ENCODE measurements at places on chromosomes 13 and 19.

- DNase-seq, result no peak
These were observed 13.0 kb downstream of the NTN5 start for GRCh38 chr19:48659768-48660167.

DNA sequence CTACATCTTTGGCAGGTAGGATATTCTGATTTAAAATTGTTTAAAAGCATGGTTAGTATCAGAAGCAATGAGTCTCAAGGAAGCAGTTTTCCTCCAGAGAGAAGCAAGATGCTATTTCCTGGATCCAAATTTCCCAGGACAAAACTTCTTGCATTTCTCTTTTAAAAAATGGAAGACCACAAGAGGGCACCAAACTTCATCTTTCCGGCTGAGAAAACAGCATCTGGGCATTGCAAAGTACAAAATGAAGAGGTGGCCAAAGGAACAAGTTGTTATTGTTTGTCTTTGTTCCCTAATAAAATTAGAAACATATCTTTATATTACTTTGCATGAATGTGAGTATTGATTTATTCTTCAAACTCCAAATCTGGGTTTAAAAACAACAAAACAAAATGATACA, 60.0 kb upstream of the LRCH1 start:
- no peak for DNase-seq

DNA sequence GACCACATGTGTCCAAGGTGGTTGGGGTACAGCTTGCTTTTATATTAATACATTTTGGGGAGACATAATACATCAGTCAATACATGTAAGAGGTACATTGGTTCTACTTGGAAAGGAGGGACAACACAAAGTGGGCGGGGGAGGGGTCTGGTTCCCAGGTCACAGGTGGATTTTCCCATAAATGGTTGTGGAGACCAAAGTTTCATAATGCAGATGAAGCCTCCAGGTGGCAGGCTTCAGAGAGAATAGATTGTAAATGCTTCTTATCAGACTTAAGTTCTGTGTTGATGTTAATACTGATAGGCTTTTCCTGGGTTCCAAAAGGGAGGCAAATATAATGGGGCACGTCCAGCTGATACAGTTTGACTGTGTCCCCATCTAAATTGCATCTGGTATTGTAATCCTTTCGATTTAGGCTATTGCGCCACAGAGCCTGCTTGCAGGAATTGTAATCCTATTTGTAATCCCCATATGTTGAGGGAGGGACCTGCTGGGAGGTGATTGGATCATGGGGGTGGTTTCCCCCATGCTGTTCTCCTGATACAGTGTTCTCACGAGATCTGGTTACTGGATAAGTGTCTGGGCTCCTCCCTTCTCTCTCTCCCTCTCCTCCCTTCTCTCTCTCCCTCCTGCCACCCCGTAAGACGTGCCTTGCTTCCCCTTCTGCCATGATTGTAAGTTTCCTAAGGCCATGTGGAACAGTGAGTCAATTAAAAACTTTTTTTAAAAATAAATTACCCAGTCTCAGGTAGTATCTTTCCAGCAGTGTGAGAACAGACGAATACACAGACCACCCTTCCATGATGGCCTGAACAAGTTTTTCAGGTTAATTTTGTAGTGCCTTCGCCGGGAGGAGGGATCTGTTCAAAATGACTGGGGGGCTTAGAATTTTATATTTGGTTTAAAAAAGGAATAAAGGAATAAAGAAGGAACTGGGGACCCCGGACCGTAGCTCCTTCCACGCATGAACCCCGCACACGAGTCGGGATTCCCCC, 44.9 kb downstream of the ZNF823 start:
- DNase-seq, result no peak

GRCh38 chr13:28942906-28943305, 122.8 kb downstream of the MTUS2 start:
- DNase-seq, result no peak

- no peak for DNase-seq
These were observed 28.5 kb upstream of the CEACAM20 start for GRCh38 chr19:44557933-44558332.

GRCh38 chr13:35808846-35809245, 322.3 kb downstream of the DCLK1 start:
- no peak for DNase-seq

DNA sequence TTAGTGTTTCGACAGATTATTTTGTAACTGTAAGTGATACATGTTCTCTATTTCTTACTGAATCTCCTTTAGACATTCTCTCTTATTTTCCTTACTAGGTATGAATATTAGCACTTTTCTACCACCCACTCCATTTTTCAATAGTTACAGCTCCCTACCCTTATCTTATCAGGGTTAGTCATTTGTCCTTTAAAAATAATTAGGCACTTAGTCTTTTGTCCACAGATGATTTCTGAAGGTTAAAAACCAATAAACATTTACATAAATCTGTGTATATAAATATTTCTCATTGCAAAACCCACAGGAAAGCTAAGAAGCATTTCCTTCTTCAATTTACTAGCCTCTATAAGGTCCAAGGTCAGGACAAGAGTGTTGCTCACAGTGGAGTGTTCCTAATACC, 624.1 kb upstream of the MIR17HG start:
- DNase-seq, result no peak
